HFF-Myc (cell line): ENCODE measurements at places on chromosomes 16 and 17.
A peak's percentile ranks its signal among the peaks of the same experiment; 100 is the strongest.

- no peak for DNase-seq
Observed at GRCh38 chr16:30603945-30604315, 6.3 kb downstream of the ZNF689 start.

DNA sequence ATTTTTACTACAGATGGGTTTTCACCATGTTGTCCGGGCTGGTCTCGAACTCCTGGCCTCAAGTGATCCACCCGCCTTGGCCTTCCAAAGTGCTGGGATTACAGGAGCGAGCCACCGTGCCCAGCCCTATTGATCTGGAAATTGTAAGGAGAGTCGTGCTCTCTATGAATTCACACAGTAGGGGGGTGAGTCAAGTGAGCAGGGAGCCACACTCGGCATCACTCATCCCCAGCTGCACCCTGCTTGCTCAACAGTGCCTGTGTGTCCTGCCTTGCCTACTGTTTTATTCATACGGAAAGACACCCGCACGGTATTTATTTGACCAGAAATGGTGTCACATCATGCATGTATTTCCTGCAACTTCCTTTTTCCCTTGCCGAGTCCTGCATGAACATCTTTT is 157.2 kb upstream of the FOXF1 start:
- no peak for DNase-seq

GRCh38 chr16:88502776-88503280 is 49.7 kb downstream of the ZFPM1 start:
- no peak for DNase-seq

GRCh38 chr16:82192665-82193064 is 22.6 kb upstream of the MPHOSPH6 start:
- peak; percentile 14 for DNase-seq

GRCh38 chr16:65641762-65642289 is 520.0 kb upstream of the CDH11 start:
- DNase-seq: no peak

- no peak for DNase-seq
Observed at GRCh38 chr17:57918017-57918895, 37.0 kb downstream of the CUEDC1 start.

DNA sequence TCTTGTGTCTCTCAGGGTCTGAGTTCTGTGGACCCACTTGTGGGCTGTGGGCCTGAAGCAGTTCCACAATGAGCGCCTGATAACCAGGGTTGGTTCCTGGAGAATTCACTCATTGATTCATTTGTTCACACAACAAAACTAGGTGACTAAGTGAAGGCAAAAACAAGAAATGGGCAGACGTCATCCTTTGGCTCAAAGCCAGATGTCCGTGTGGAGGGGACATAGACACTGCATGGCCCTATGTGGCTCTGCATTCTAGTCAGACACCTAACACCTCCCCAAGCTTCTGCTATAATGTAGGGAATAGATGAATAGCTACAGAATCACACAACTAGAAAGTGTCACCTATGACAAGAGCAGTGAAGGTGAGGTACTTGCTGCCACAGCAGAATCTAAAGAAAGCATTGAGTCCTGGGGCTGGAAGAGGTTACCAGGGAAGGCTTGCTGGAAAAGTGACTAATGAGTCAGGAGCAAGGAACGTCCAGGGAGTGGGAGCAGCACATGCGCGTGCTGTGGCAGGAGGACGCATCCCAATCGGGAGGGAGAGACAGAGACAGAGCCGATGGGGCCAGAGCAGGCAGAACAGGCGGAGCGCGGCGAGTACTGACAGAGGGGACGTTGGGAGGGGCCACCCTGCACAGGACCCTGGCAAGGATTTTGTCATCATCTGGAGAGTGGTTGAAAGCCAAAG is 58.9 kb downstream of the CES1 start:
- DNase-seq: no peak

- no peak for DNase-seq
Observed at GRCh38 chr16:19116711-19117449, 3.1 kb downstream of the ITPRIPL2 start.

DNA sequence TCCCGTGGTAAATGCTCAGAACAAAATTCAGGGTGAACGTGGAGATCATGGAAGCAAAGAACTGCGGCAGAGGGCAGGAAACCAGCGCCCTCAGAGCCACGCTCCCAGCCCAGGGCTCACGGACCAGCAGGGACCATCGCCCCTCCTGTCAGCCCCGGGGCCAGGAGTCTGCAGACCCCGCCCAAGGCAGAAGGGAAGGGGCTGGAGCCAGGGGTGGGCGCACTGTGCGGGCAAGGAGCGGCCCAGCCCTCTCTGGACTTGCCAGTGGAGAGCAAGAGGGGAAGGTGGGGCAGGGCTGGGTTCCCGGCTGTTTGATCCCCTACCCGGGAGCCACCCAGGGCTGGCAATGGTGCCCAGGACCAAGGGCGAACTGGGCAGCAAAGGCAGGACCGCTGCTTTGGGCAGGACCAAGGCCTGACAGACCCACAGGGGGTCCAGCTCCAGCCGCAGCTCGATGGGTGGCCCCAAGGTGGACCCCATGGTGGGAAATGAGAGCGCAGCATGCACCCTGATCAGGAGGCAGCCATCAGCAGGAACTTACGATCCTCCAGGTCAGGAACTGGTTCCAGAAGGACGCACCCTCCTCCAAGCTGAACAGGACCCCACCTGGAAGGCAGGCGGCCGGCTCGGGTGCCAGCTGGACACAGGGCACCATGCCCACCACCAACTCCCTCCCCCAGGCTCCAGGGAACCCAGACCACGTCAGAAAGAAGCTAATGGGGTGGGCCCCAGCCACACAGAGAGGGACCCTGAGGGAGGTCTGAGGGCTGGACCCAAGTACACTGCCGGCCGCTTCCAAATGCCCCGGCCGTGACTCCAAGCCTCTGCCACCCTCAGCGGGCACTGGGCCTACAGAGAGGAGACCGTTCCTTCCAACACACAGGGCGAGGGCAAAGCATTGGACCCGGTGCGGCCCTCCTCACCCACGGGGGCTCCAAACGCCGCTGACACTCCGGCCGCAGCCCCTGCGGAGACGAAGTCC is 11.1 kb upstream of the CCDC154 start:
- no peak for DNase-seq

DNA sequence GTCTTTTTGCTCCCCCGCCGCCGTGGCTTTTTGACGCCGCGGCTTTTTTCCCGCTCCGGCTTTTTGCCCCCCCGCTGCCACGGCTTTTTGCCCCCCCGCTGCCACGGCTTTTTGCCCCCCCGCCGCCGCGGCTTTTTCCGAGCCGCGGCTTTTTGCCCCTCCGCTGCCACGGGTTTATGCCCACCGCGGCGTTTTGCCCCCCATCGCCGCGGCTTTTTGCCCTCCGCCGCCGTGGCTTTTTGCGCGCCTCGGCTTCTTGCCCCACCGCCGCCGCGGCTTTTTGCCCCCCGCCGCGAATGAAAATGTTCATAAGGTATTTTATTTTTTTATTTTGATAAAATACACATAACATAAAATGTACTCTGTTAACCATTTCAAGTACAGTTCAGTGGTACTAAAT is 527.2 kb upstream of the WSB1 start:
- no peak for DNase-seq

- DNase-seq: no peak
Observed at GRCh38 chr17:49978501-49978900, 9.5 kb downstream of the DLX4 start.

DNA sequence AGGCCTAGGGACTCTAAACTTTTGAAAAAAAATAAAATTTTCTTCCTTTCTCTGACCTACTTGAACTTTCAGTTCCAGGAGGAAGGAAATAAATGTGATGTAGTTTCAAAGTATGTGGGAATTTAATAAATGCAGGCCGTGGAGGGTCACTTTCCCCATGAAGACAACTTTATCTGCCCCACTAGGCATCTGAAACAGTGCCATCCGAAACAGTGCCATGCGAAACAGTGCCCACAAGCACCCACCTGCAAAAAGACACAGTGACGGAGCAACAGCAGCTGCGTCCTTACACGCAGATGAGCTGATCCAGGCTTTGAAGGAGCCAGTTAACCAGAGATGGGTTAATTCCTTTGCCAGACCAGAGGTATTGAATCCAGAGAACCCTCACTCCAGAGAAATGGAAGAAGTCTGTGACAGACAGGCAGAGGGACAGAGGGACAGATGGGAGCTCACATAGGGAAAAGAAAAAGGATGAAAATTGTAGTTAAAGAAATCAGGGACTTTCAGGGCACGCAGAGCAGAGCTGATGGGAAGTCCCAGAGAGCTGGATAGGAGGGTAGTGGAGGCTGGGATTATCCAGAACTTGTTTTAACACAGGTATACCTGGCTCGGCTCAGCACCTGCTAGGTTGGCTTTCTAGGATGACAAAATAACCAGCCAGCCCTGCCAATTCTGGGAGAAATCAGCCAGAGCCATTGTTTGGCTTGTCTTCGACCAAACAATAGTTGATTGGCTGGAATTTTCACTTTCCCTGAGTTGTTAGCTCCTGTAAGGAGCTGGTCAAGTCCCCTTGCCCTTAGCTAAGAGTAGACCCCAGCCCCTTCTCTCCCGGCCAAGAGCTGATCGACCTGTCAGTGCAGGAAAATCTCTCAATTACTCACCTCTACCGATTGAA is 17.1 kb upstream of the HOXB13 start:
- DNase-seq: no peak

- no peak for DNase-seq
Observed at GRCh38 chr17:42025936-42026335, 6.0 kb downstream of the NKIRAS2 start.

- DNase-seq: no peak
Observed at GRCh38 chr16:29860218-29860617, 2.8 kb downstream of the CDIPT start.

DNA sequence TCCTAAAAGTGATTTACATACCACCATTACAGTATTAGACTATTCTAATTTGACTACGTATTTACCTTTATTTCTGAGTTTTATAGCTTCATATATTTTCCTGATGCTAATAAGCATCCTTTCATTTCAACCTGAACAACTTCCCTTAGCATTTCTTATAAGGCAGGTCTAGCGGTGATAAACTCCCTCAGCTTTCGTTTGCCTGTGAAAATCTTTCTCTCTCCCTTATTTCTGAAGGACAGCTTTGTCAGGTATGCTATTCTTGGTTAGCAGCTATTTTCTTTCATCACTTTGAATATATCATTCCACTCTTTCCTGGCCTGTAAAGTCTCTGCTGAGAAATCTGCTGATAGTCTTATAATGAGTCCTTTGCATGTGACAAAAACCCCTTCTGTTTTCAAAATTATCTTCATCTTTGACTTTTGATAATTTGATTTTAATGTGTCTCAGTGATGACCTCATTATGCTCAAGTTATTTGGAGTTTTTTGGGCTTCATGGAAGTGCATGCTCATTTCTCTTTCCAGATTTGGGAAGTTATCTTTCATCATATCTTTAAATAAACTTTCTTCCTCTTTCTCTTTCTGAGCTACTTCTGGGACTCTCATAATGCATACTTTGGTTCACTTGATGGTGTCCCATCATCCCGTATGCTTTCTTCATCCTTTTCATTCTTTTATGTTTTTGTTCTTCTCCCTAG is 285.4 kb upstream of the PMFBP1 start:
- no peak for DNase-seq

DNA sequence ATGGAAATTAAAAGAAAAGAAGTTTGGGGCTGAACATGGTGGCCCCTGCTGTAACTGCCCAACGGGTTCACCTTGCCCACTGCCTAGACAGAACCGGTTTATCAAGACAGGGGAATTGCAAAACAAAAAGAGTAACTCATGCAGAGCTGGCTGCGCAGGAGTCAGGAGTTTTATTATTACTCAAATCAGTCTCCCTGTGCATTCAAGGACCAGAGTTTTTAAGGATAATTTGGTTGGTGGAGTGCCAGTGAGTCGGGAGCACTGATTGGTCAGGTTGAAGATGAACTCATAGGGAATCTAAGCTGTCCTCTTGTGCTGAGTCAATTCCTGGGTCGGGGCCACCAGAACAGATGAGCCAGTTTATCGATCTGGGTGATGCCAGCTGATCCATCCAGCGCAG is 4.4 kb upstream of the SCPEP1 start:
- no peak for DNase-seq

GRCh38 chr17:40857535-40857934 is 9.5 kb downstream of the KRT12 start:
- peak; percentile 64 for DNase-seq

- no peak for DNase-seq
Observed at GRCh38 chr17:34178092-34178491, 77.0 kb upstream of the CCL2 start.

DNA sequence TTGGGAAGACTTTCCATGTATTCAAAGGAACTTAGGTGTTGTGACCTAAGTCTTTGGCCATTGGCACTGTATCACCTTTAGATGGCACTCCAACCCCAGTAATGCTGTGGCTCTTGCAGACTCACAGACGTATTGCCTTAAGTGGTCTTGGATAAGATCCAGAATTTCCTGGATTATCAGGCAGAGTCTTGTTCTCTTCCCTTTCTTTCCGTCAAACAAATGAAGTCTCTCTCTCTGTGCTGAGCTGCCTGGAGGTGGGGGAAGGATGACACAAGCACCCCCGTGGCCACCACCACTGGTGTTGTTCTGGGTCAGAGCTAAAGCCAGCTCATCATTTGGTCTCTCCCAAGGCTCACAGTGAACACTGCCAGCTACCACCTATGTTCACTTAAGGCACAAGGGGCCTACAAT is 789.9 kb upstream of the KIF2B start:
- DNase-seq: no peak

GRCh38 chr17:41544491-41544892 is 16.4 kb upstream of the KRT19 start:
- no peak for DNase-seq

- DNase-seq: peak; percentile 9
Observed at GRCh38 chr17:69269131-69269998, 40.7 kb upstream of the ABCA10 start.

DNA sequence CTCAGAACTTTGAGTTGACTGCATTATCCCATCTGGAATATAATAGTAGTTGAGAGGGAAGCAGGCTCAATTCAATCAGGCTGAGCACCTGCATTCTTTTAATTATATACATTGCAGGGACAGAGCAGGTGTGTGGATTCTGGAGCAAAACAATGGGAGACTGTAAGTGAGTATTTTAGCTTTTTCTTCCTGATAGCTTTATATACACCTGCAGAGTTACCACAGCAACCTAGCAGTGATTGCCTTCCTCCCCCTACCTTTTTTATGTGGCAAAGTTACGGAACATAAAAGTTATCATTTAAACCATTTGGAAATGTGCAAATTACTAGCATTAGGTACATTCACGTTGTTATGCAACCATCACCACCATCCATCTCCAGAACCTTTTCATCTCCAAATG is 25.4 kb upstream of the RHOT1 start:
- DNase-seq: no peak

- DNase-seq: no peak
Observed at GRCh38 chr16:17241264-17241835, 229.4 kb downstream of the XYLT1 start.

DNA sequence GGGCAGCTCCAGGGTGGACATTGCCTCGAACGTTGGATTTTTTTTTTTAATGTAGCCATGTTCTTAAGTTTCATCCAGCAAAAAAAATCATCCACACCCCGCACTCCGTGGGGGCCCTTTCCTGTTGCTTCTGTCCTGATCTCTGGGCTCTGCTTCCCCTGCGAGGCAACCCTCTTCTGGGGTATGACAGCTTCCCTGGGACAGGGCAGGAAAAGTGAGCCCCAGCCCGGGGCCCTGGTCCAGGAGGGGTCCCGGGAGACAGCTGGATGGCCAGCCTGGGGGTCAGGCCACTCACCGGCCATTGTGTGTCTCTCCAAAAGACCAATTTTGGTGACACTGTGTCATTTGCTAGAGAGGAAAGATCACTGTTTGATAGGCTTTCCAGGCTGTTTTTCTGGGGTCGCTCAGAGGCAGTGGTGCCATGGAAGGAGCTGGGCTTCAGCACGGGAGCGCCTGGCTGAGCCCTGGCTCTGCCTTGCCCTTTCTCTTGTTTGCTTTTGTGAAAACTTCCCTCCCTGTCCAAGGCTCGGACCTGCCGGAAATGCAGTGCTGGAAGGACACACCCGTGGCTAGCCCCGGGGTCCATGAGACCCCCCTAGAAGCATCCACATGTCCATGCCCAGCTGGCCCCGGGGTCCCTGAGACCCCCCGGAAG is 41.0 kb upstream of the CHMP6 start:
- DNase-seq: no peak
